NCI-H524 (cell line): ENCODE measurements at places on chromosomes 6 and 20.

DNA sequence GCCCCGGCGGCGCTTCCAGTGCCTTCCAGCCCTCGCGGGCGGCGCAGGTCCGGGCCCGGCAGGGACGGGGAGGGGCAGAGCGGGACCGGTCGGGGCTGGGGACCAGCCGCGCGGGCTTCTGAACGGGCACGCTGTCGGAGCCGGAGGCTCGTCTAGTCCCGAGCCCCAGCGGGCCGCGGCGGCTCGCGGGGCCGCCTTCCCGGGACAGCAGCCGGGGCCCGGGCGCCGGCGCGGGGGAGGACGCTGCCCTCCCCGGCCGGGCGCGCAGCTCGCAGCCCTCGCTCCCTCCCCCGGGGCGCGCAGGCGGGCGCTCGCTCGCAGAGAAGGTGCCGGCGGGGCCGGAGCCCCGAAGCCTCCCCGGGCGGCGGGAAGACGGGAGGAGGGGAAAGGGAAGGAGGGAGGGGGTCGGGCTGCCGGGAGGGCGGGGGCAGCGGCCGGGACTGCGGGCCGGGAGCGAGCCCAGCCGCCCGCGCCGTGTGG is 696 bp upstream of the SIRPA start:
- DNase-seq, result peak; percentile 26

- DNase-seq, result peak; percentile 44
Measured at GRCh38 chr20:50120935-50121693, 8.2 kb upstream of the UBE2V1 start.

DNA sequence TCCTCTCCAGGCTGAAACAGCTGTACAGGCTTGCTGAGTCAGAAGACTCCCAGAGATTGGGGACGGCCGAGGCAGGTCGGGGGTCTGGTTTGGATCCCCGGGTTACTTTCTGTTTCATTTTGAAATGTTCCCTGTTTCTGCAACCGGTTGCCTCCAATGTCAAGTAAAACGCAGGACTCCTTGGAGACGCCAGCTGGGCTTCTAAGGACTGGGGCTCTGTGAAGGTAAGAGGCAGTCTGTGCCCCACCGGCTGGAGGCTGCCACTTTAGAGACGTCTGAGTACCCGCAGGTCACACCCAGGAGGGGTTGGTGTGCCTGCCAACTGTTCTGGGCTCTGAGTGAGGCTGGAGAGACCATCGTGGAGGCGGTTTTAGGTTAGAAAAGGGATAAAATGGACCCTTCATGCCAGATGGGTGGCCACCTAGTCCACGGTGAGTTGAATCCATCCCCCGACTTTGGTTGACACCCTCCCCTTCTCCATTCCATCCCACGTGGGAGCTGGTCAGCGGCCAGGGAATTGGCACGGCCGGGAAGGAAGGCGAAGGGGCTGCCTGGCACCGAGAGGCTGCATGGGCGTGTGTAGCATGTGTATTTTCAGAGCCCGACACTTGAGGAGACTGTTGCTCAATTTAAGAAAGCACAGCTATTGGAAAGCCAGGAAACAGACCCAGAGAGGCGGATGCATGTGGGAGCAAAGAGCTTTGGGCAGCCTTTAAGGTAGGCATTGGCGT is 240.9 kb downstream of the PHACTR1 start:
- DNase-seq, result peak; percentile 83

GRCh38 chr20:35226126-35226883 is at the start of gene MMP24:
Gene MMP24, plus strand, starts transcription at chr20:35226690. Its CDS starts 49 bp downstream, at chr20:35226739.
- no peak for DNase-seq

GRCh38 chr6:149881066-149881766 is 16.7 kb downstream of the RAET1E start:
- peak; percentile 29 for DNase-seq

DNA sequence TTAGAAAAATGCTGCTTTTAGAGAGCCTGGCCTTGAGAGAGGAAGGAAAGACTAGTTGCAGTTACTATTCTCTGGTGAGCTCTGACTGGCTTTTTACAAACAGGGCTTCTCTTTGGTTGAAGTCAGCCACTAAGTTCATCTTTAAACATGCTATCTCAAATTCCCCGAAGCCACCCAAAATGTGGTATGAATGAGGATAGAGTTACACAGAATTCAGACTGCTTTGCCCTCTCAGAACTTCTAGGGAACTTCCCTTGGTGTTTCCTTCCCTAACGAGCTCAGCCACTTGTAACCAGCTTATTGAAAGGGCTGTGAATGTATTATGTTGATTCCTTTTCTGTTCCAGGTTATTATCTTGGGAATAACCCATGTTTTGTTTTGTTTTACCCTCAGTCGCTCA is 73.5 kb downstream of the EFHC1 start:
- no peak for DNase-seq

- no peak for DNase-seq
Measured at GRCh38 chr6:134680021-134680420, 269.9 kb downstream of the ALDH8A1 start.

DNA sequence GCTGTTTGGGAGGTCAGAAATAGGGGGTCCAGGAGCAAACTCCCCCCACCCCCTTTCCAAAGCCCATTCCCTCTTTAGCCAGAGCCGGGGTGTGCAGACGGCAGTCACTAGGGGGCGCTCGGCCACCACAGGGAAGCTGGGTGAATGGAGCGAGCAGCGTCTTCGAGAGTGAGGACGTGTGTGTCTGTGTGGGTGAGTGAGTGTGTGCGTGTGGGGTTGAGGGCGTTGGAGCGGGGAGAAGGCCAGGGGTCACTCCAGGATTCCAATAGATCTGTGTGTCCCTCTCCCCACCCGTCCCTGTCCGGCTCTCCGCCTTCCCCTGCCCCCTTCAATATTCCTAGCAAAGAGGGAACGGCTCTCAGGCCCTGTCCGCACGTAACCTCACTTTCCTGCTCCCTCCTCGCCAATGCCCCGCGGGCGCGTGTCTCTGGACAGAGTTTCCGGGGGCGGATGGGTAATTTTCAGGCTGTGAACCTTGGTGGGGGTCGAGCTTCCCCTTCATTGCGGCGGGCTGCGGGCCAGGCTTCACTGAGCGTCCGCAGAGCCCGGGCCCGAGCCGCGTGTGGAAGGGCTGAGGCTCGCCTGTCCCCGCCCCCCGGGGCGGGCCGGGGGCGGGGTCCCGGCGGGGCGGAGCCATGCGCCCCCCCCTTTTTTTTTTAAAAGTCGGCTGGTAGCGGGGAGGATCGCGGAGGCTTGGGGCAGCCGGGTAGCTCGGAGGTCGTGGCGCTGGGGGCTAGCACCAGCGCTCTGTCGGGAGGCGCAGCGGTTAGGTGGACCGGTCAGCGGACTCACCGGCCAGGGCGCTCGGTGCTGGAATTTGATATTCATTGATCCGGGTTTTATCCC is at the start of gene VEGFA:
Gene VEGFA (plus strand): TSS at position 686 of the 846 bp plus-strand sequence.
- DNase-seq, result peak; percentile 88

DNA sequence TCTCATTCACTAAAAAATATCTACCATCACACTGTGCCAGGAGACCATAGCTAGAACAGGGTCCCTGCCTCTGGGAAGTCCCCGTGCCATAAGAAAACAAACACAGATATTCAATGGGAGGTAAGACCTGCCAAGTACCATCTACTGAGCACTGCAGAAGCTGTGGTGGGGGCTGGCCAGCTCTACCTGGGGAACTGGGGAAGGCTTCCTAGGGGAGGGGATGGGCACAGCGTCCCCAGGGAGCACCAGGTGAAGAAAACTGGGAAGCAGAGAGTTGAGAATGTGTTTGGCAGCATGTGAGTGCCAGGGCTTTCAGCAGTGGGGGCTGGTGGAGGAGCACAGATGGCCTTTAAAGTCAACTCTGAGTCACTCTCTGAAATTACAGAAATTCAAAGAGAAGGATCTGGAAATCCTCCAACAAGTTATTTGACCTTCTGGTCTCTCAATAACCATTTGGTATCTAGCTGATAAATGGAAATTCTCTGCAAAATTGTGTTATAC is 85.2 kb downstream of the SHLD1 start:
- DNase-seq, result peak; percentile 89

DNA sequence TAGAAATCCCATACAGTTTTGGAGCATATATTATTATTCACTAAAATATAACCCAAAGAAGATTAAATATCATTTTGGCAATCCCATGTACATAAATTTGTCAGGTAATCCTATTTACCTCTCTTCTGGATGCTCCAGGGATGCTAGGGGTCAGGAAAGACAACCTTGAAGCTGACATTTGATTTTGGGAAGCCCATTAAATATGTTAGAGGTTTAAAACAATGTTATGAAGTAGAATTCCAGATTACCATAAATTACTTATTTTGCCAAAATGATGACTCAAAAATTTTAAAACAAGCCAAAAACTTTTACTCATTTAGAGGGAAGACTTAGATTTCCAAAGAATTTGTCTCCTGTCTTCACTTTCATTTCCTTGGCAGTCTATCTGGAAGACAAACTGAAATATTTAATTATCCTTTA is 9.2 kb upstream of the IL22RA2 start:
- DNase-seq, result no peak

GRCh38 chr6:161407115-161407514 is 133.3 kb upstream of the AGPAT4 start:
- DNase-seq, result no peak

DNA sequence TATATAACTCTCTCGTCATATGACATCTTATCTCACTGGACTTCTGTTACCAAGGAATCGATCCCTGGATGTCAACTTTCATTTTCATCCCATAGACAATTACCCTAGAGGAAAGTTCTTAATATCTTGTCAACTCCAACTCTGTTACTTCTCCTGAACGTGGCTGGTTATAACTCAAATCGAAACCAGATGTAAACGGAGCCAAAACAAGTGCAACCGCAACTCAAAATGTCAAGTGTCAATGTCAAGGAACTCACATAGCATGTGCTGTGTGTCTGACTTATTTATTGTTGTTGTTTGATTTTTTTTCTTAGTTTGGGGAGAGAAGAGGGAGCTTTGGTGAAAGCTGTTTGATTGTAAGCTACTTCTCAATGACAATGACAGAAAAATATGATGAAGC is 108.6 kb downstream of the VIP start:
- DNase-seq, result no peak

GRCh38 chr20:41068806-41069205 is 40.2 kb downstream of the TOP1 start:
- no peak for DNase-seq

- no peak for DNase-seq
Measured at GRCh38 chr20:10113746-10114145, 79.0 kb downstream of the ANKEF1 start.

GRCh38 chr6:130211691-130212090 is 11.1 kb downstream of the SAMD3 start:
- DNase-seq, result no peak

DNA sequence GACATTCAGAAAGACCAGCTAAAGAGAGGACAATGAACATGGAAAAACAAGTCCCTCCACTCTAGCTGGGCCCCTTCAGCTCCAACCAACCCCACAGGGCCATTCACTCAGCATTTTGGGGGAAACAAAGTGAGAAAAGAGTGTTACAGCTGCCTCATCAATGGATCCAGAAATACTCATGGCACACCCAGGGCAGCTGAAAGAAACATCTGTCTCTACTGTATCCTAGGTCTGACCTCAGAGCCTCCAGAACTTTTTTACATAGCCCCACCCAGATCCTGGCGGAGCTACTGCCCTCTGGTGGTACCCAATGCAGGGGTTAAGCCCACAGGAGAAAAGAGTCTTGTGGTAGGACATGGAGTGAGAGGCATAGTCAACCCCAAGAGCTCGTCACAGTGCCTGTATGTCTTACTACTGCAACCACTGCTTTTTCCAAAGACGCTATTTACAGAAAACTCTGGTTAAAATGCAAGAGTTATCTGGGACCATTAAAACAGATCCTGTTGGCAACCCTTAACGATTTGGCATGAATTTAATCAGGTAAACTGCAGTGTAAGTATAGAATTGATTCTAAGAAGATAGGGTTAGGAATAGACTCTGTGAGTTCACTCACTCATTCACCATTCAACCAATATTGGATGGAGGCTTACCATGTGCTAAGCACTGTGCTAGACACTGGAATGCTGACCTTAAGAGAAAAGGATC is 37.4 kb upstream of the FAM83C start:
- DNase-seq, result no peak

DNA sequence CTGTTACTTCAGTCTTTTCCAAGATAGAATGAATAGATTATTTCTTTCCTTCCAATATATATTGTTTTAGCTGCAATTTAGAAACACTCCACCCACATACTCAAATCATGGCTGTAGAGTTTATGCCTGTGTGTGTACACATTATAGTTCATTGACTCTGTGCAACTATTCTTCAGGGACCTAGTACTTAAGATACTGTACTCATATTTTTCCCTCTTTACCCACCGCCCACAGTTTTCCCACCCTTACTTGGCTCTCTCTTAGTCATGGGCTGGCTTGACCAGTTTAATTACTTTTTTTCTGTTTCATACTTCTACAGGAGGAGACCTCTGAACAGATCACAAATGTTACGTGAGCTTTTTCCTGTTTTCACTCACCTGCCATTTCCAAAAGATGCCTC is 30.4 kb downstream of the C6orf89 start:
- DNase-seq, result no peak

GRCh38 chr6:150573041-150573681 is 26.5 kb upstream of the PLEKHG1 start:
- peak; percentile 72 for DNase-seq
